ENCODE measurements at places on chromosomes 2 and 18.

DNA sequence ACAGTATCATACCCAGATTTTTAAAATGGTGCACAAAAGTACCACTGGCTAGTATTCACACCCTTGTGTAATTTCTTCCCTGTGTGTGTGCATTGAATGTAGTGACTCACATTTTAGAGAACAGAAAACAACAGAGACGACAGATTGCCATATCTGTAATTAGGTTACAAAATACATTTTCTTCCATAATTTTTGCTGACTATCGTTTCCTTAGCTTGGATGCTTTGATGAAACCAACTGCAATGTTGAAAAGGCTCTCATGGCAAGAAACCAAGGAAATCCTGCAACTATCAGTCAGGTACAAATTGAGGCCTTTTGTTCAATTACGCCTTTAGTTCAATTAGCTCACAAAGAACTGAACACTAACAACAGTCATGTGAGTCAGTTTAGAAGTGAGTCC lies 484.4 kb downstream of the ZNF804A start:
- no peak for DNase-seq

DNA sequence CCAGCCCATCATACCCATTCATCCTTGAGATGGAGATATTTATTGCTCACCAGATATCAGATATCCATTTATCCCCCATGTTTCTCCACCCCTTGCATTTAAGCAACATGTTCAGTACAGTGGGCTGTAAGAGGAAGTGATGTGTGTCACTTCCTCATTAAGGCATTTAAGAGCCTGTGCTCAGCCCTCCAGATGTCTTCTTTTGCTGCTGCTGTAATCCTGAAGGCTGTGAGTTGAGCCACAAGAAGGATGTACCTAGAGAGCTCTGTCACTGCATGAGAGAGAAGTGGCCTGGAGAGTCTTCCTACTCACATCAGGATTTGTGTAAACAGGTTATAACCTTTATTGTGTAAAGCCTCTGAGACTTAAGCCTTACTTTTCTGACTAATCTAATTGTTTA lies 151.8 kb upstream of the UNC80 start:
- DNase-seq: no peak

- no peak for DNase-seq
These were observed 20.6 kb downstream of the CEP192 start for GRCh38 chr18:13011719-13012118.

DNA sequence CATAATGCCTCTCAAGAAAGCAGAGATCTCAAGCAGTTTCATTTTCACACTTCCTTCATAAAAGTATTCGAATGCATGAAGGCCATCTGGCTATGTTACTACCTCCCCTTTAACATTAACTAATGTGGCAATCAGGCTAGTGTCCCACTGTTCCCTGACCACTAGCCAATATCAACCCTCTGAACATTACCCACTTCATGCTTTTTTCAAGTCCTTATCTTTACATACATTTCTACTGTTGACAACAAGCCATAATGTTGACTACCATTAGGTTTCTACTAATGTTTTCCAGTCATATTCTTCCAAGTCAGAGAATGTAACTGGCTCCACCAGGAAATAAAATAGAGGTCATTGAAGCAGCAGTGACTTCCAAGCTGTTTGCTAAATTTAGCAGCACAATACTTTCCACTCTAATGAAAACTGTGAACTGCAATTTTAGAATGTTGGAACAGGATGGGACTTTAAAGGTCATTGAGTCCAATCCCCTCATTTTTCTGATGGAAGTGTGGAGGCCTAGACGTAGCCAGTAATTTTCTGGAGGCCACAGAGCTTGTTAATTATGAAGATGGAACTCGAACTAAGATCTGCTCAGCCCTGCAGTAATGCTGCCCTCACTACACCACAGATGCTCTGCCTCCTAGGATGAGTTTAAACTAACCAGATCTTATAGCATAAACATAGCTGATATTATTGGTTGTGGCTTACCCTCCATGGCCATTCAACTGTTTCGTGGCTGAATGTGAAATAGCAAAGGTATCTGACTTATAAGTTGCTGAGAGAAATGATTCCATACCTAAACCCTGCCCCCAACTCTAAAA lies 630 bp upstream of the PPP1R1C start:
- no peak for DNase-seq

DNA sequence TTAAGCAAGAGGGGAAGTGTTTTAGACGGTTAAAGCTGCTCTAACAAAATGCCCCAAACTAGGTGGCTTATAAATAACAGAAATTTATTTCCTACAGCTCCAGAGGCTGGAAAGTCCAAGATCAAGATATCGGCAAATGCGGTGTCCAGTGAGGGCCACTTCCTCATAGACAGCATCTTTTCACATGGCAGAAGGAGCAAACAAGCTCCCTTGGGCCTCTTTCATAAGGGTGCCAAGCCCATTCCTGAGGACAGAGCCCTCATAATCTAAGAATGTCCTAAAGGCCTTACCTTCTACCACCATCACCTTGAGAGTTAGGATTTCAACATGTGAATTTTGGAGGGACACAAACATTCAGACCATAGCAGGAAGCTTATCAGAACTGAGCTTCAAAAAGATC lies 57.3 kb upstream of the PPP1CB start:
- no peak for DNase-seq

GRCh38 chr18:58321986-58322385 lies 278.0 kb downstream of the NEDD4L start:
- peak; percentile 84 for DNase-seq

DNA sequence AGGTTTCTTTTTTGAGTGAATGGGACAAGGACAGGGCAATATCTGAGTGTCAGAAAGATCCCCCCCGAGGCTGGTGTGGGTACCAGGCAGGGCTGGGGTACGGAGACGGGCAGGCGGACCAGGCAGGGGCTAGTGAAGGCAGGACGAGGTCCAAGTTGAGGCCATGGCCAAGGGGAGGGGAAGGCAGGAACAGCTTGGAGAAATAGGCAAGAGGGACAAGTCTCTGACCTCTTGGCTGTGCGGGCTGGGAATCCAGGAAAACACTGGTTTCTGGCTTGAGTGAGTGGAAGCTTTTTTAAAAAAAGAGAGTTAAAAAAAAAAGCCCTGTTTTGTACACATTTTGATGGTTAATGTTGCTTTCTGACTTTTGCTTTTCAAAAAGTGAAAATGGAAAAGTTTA lies 30.3 kb downstream of the ASAP2 start:
- no peak for DNase-seq

GRCh38 chr2:69933254-69933828 lies 18.4 kb downstream of the MXD1 start:
- DNase-seq: no peak

- no peak for DNase-seq
These were observed 469.9 kb upstream of the NRP2 start for GRCh38 chr2:205212357-205212756.
